ENCODE measurements at places on chromosomes 7 and 10.

GRCh38 chr10:86400705-86401587, 34.4 kb upstream of the GRID1 start:
- peak; percentile 44 for DNase-seq

DNA sequence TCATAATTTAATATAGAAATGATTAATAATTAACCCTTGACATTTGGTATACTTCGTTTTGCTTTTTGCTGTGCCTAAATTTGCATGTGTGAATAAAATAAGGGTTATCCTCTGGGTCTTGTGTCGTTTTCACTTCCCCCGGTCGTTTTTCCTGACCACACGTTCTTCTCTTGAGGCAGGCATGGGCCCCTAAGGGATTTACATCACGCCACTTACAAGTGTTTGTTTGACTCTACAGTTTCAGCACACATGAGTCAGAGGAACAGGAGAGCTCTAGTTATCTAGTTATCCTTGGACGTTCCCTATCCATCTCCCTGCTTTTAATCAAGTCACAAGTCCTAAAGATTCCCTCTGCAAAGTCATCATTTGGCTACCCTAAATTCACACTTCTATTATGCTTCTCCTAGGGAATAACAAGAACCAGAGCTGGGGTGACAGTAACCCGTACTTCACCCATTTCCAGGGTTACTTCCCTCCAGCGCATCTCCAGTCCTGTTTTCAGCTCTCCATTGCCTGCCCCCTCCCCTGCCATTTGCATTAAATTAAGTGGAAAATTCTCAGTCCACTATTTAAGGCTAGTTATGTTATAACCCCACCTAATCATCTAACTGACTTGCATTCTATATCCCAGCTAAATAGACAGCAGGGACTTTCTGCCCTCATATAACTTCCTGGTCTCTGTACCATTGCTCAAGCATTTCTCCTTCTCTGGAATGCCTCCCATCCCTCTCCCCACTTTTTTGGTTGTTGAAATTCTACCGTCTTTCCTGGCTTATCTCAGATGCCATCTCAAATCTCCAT, 206.9 kb downstream of the PTEN start:
- DNase-seq, result no peak

DNA sequence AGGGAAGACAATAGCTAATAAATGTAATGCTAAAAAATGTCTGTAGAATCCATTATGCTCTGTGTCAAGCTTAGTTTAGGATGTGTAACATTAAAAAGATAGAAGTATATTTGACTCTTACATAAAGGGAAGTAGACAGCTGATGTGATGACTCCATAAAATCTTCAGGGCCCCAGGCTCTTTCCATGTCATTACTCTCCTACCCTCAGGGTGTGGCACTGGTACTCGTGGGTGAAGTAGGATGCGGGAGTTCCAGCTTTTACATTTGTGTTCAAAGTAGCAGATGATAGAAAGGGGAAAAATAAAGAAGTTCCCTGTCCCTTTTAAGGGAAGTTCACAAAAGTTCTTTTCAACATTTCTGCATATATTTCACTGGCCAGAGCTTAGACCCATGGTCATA, 157.1 kb downstream of the TSPAN12 start:
- no peak for DNase-seq

GRCh38 chr7:114085592-114086501, 167.0 kb upstream of the PPP1R3A start:
- peak; percentile 77 for DNase-seq

- no peak for DNase-seq
Observed at GRCh38 chr7:55303220-55303619, 61.9 kb upstream of the LANCL2 start.

DNA sequence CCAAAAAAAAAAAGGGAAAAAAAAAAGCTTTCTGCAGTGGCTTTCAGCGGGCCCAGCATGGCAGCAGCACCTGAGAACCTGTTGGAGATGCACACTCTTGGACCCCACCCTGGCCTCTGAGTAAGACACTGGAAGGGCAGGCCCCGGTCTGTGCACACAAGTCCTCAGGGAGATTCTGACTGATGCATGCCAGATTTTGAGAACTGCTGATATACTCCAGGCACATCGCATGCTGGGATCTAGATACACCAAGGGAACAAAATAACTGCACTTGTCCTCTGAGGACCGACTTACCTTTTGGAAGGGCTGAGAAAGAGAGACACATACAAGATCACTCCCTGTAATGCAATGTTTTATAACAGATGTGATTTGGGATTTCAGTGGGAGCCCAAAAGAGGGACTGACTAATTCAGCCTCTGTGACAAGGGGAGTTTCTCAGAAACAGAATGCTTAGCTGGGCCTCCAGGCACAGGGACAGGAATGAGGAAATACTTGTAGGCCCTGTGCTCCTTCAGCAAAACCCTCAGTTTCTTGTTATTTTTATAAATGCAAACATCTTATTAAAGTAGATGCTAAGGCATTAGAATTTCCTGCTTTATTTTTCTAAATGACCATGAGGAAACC, 8.2 kb downstream of the EGFR start:
- no peak for DNase-seq

GRCh38 chr7:28688651-28689050, 269.5 kb downstream of the TRIL start:
- no peak for DNase-seq

- DNase-seq, result no peak
Observed at GRCh38 chr10:114002422-114002821, 41.2 kb upstream of the ADRB1 start.

- peak; percentile 42 for DNase-seq
Observed at GRCh38 chr7:33836797-33837355, 68.5 kb upstream of the BMPER start.

DNA sequence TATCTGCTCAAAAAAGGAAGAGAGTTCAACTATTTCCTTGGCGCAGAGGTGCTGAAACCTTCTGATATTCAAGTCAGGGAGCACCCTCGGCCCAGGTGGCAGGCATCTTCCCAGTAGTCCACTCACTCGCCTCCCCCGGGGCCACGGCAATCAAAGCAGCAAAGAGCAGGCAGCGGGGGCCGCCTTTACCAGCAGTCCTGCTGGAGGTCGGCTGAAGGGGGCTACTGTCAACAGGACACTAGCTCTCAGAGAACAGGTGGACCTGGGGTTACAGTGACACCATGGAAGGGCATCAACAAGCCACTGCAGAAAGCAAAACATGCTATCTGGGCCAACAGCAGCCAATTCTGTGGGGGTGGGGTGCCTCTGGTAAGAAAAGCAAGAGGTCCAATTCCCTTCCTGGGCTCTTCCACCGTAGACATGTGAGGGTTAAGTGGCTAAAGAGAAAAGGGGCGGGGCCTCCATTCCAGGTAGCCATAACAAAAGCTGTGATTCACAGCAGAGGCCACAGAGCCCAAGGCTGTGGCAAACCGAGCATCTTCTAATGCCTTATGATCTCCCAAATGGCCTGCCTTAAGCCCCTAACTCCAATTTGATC, 9.4 kb downstream of the FZD9 start:
- DNase-seq, result no peak

- no peak for DNase-seq
Observed at GRCh38 chr7:72030994-72031667, 381.0 kb downstream of the CALN1 start.

Data from SW480 (cell line).